Skeletal muscle cell (primary cell): ENCODE measurements at places on chromosomes 2 and 18.
A peak's percentile ranks its signal among the peaks of the same experiment; 100 is the strongest.

GRCh38 chr18:68699043-68699442 lies 15.9 kb downstream of the TMX3 start:
- peak; percentile 63 for DNase-seq

- DNase-seq: peak; percentile 67
Observed at GRCh38 chr2:111659361-111660333, 224.3 kb downstream of the ANAPC1 start.

DNA sequence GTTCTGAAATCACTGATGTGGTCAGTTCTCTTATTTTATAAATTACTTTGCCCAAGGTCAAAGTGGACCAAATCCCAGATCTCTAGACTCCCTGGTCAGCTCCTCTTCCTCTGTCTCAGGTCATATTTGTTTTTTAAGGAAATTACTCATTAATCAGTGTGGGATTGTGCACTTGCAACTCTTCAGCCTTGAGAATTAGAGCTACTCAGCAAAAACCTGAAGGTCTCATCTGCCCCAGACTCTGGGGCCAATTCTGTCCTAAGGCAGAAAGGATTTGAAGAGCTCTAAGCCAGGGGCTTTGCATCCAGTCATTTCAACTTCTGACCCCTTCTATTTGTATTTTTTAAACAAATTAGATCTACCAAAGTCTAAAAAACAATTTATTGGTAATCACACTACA lies 17.7 kb upstream of the DCC start:
- DNase-seq: no peak

DNA sequence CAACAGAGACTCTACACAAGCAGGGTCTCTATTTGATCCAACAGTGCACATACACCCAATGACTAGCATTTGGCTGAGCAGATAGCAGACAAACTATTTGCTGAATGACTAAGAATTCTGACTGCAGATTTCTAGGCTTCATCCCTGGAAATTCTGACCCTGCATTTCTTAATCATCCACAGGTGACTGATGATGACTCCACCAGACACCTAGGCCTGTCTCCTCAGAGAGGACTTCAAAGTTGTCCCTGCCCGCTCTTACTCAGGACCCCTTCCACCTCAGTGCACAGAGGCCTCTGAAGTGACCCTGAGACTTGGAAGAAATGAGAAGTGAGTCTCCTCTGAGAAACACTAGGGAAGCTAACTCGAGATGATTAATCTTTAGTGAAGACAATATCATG lies 51.3 kb downstream of the SEPTIN10 start:
- DNase-seq: no peak

DNA sequence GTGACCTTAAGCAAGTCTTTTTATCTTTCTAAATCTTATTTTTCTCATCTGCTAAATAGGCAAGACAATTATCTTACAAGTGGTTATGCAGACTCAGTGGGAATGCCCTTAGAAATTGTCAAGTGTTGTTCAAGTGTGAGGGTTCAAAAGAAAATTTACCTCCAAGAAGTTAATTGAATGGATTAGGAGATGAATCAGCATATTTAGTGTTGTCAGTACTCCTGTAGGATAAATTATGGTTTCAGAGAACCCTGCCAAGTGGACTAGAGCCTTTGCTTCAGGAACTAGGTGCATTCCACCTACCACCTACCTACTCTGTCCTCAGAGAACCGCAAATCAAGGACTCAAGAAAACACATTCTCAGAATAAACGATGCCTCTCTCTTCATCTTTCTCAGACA lies 69.8 kb upstream of the KCTD1 start:
- DNase-seq: no peak

GRCh38 chr2:164662868-164663631 lies 41.8 kb upstream of the GRB14 start:
- no peak for DNase-seq

- DNase-seq: no peak
Observed at GRCh38 chr18:58556331-58557007, 72.4 kb downstream of the ALPK2 start.

GRCh38 chr2:30706534-30707303 lies 100.5 kb downstream of the CAPN13 start:
- DNase-seq: no peak

DNA sequence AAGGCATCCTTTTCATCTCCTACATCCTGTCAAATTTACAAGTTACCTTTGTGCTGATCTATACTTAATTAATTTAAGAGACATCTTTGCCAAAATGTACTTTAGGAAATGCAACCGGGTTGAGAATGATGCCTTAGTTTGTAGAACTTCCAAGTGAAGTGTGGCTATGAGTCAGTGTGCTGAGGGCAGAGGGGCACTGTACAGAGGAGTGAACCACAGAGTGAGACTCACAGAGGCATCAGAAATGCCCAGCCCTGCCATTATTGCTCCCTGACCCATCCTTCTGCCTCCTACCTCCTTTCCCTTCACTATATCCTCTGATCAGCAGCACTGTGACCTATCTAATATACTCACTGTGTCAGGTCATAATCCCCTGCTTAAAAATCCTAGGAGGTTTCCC lies 320.1 kb downstream of the LRRTM1 start:
- no peak for DNase-seq

DNA sequence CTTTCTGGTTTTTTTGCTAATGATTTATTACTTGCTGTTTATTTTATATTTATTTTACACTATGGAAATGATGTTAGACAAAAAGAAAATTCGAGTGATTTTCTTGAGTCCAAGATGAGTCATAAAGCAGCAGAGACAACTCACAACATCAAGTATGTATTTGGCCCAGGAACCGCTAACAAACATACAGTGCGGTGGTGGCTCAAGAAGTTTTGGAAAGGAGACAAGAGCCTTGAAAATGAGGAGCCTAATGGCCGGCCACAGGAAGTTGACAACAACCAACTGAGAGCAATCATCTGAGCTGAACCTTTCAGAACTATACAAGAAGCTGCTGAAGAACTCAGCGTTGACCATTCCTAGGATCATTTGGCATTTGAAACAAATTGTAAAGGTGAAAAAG lies 594.1 kb downstream of the SATB2 start:
- no peak for DNase-seq

DNA sequence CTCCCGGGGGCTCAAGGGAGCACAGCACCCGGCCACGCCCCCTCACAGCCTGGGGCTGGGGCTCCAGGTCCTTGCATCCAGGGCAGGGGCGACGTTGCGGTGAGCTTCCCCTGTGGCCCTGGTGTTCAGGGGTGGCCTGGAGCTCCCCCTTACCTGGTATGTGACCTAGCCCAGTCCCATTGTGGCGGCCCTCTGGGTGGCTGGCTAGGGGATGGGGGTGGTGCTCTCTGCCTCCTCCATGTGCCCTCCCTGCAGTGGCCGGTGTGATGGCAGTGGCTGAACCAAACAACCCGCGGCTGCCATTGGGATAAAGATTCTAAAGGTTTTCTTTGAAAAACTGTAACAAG lies 288.3 kb downstream of the RDH14 start:
- DNase-seq: no peak

DNA sequence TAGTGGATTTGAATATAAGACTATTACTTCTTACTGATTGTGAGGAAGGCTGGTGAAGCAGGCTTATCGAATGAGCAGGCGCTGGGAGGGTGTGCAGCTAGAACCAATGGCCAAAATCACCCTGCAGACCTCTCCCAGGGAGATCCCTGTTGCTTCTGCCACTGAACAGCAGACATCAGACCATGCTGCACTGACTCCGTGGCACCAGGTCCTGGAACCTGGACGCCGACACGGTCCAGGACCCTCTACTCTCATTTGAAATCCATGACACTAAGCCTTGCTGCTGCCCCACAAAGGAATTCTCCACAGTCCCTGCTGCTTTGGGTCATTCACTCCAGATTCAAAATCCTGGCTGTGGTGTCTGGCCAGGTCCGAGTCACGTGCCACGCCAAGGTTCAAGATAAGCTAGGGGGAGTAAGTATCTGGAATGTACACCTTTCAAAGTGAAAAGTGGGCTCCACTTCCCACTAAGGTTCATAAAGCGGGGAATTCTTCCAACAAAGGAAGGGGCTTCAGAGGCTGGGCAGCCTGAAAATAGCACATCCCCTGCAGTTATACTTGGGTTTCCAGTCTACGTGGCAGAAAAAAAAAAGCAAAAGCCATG lies 9.0 kb upstream of the YWHAQ start:
- no peak for DNase-seq

- no peak for DNase-seq
Observed at GRCh38 chr2:24206242-24206641, 31.4 kb downstream of the FAM228A start.

DNA sequence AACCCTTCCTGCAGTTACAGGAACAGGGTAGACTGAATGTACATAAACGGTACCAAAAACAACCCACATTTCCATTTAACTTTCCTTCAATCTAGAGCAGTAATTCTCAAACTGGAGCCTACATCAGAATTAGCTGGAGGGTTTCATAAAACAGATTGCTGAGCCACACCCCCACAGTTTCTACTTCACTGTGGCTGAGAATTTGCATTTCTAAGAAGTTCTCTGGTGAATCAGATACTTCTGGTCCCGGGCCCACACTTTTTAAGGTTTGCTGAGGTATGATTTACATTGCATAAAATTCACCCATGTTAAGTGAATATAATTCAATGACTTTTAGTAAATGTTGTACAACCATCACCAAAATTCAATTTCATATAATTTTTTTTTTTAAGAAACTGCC lies 113.7 kb downstream of the SRBD1 start:
- no peak for DNase-seq

DNA sequence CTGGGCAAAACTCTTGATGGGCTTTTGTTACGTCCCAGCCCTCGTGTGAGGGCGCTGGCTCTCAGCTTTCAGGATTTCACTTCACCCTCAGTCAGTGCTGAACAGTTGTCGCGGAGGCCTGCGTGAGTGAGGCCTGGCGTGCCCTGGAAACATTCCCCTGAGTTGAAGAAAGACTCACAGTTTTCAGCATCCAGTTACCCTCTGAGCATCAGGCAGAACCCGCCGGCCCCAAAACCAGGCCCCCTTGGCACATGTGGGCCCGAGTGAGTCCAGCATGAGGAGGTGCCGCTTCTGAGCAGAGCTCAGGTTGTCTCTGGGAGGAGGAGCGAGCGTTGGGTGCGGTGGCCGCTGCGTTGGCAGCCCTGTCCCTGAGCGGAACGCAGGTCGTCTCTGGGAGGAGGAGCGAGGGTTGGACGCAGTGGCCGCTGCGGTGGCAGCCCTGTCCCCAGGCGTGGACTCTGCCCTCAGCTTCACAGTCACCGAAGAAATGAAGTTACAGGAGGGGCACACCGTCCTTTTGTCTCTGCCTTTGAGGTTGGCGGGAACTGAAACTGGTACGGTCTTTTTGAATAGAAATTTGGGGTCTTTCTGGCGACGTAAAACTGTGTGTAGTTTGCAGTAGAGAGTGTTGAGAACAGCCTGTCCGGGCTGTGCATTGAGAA lies at the start of gene NEU4:
Gene NEU4, plus strand, starts transcription at position 473 of the 662 bp plus-strand sequence. CDS start 5,292 bp downstream, outside the sequence.
- no peak for DNase-seq

GRCh38 chr2:85939131-85939530 lies 50.3 kb upstream of the ST3GAL5 start:
- DNase-seq: no peak

GRCh38 chr18:76943542-76944339 lies 121.4 kb downstream of the ZNF236 start:
- DNase-seq: peak; percentile 95

GRCh38 chr2:190569994-190570755 lies 35.7 kb upstream of the NEMP2 start:
- DNase-seq: no peak
